ENCODE measurements at places on chromosomes 16 and 17.

DNA sequence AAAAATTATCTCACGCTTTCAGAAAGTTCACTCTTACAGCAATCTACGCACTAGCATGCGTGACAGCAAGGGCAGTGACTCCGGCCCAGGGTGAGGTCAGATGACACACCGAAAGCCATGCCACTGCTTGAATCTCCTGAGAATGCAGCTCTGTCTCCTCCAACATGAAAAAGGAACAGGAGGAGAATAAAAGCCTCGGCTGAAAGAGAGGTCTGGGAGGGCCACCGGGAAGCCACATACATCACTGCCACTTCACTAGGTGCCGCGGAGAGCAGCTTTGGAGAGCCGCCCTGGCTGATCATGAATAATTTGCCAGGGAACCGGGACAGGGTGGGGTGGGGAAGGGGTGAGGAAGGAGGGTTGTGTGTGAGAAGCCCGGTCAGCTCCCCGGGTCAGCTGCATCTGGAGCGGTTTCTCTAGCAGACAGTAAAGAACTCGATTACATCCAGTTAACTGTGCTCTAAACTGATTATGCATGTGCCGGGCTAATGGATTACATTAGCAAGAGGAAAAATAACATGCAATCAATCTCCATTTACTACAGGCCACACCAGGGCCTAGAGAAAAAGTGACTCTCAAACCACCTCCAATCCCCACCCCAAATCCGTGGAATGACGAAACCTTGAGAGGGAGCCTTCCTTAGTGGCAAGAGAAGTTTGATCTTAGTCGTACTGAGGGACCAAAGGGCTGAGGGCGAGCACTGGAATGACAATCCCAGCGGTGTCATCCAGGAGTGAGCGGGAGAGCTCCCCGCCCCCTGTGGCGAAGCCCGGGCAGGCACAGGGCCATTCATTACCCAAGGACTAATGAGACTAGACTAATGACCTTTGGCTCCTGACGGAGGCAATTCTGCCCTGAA lies 100.3 kb downstream of the ZFHX3 start:
- no peak for DNase-seq

GRCh38 chr16:17743158-17743557 lies 272.4 kb upstream of the XYLT1 start:
- no peak for DNase-seq

- DNase-seq = no peak
Observed at GRCh38 chr16:89861648-89862047, 11.7 kb upstream of the TCF25 start.

DNA sequence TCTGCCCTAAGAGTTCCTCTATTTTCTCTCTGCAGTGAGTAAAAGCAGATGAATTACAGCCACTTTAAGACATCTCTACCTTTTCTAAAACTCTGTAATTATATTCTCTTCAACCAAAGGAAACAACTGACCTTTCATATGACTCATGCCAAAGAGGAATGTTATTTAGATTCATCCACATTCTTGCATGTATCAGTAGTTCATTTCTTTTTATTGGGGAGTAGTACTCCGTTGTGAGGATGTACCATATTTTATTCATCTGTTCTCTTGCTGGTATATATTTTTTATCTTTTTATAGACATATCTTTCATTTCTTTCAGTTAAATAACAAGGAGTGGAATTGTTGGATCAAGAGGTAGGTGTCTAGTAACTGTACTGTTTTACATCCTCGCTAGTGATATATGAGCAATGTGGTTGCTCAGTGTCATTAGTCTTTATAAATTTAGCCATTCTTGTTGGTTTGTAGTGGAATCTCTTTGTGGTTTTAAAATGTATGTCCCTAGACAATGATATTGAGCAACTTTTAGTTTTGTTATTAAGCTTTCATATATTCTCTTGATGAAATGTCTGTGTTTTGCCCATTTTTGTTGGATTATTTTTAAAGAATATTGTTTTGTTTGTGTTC lies 7.8 kb upstream of the MYH8 start:
- no peak for DNase-seq

- DNase-seq = no peak
Observed at GRCh38 chr17:48787828-48788227, 29.2 kb downstream of the TTLL6 start.

GRCh38 chr16:54062361-54063278 lies 224.0 kb downstream of the IRX3 start:
- no peak for DNase-seq

DNA sequence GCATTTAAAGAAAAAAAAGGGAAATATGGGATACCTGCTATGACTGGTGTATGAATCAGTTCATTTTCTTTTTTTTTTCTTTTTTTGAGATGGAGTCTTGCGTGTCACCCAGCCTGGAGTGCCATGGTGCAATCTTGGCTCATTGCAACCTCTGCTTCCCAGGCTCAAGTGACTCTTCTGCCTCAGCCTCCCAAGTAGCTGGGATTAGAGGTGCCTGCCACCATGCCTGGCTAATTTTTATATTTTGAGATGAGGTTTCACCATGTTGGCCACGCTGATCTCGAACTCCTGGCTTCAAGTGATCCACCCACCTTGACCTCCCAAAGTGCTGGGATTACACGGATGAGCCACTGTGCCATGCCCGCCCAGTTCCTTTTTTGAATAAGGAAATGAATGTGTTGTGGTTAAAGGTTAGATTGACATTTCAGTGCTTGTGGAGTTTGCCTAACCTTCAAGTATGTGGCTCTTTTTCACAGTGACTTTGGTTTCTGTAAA lies 7.7 kb downstream of the HAPSTR1 start:
- no peak for DNase-seq

DNA sequence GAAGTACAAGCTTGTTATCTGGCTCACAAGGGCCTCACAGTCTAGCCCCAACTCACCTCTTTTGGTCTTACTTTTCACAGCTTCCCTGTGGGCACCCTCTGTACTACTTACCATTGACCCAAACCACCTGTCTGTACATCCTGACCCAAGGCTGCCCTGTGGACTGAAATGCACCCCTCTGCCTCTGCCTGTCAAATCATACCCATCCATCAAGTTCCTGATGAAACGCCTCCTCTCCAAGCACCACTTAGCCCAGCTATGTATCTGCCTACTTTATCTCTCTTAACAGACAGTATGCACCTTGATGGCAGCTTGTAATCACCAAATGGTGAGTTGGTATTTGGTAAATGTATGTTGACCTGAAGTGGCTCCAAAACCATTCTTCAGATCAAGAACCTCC lies 7.5 kb upstream of the MAP3K14 start:
- no peak for DNase-seq

Data from CD4-positive, alpha-beta T cell treated with Interleukin-15 for 4 hours (primary cell).